NCI-H510A treated with DMSO at 0.1 percent for 48 hours (cell line): ENCODE measurements at places on chromosomes 13 and 19.
A peak's percentile ranks its signal among the peaks of the same experiment; 100 is the strongest.

DNA sequence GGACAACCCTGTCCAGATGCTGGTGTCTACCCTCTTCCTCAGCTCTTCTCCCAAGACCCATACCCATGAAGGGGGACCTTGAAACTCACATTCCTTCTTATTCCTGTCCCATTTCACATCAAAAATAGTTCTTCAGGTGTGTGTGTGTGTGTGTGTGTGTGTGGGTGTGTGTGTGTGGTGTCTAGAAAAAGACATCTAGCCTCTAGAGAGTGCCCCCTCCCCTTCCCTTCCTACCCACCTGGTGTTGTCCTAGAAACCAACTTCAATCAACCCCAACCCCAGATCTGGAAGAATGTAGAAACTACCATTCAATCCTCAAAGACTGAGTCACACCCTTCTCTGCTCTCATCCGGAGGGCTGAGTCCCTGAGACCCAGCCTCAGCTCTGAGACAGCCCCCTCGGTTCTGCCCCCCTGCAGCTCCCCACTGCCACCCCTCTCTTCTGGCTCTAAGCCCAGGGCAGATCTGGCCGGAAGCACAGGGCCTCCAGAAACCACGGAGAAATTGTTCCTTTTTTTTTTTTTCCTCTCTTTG lies 3.5 kb downstream of the KCNN4 start:
- no peak for DNase-seq

GRCh38 chr13:33207615-33207961 lies 78.0 kb downstream of the STARD13 start:
- no peak for DNase-seq

DNA sequence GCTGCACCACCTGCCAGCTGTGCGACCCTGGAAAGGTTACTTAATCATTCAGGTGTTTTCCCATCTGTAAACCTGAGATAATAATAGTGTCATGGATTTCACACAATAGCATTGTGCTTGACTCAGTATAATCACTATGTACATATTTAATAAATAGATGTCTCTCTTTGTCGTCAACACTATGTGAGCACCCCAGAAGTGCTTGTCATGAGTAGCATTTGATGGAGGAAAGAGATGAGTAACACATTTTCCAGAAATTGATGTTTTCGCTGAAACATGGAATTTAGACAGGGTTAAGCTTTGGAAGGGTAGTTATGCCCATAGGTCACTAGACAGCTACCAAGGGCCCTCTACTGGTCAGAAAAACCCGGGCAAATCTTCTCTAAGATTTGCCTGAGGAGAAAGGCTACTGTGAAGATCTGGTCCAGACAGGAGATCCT lies 9.5 kb upstream of the MBNL2 start:
- peak; percentile 17 for DNase-seq

DNA sequence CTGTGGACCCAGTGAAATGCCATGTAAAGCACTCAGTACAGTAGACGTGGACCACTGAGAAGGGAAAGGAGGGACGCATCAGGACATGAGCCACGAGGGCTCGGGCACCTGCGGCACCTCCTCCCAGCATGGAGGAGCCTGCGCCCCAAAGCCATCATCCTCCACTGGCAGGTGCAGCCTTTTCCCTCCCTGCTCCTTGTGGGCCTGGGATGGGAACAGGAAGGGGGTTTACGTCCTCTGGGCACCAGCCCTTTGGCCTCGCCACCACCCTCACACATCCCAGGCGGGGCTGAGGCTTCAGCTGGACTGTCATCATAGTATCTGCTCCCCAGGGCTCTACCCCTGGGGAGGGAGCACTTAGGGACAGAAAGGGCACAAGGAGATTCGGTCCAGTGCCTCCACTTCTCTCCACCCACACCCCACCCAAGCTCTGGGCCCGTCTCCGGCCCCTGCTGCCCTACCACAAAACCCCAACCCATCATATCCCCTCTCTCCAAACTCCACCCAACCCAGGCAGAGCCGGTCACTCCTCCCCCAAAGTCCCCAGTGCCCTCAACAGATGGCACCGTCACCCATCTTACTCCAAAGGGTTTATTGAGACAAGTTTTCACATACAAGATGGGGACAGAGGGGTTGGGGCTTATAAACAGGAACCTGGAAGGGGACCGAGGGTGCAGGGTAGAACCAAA lies 2.2 kb upstream of the PRKD2 start:
- no peak for DNase-seq

DNA sequence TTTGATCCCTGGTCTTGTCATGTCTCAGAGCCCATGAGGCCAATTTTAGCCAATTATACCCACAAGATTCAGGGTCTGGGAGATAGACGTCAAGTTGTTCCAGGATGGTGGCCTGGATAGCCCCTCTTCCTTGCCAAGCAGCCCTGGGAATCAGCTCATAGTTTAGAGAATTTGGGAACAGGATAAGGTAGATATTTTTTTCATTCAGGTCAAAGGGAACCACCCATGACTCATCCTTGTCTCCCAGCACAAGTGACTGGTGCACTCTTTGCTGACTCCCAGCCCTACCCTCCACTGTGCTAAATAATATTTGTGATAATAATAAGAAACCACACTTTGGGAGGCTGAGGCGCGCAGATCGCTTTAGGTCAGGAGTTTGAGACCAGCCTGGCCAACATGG lies 17.1 kb upstream of the S1PR4 start:
- no peak for DNase-seq

GRCh38 chr19:17095141-17095919 lies 19.8 kb downstream of the MYO9B start:
- no peak for DNase-seq

DNA sequence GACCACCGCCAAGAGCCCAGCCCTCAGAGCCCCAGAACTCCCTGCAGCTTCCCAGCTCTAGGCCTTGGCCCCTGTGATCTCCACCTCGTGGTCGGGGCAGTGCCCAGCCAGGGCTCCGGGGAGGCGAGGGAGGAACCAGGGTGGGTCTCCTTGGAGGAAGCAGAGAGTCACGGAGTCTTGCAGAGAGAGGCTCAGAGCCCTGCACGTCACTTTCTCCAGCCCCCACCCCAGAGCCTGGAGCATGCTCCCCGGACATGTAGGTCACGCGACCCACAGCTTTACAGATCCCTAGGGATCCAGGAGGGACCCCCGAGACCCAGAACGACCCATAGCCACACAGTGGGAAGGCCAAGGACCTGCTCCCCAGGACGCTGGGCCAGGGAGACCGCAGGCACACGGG lies 11.9 kb downstream of the GADD45B start:
- DNase-seq = no peak

DNA sequence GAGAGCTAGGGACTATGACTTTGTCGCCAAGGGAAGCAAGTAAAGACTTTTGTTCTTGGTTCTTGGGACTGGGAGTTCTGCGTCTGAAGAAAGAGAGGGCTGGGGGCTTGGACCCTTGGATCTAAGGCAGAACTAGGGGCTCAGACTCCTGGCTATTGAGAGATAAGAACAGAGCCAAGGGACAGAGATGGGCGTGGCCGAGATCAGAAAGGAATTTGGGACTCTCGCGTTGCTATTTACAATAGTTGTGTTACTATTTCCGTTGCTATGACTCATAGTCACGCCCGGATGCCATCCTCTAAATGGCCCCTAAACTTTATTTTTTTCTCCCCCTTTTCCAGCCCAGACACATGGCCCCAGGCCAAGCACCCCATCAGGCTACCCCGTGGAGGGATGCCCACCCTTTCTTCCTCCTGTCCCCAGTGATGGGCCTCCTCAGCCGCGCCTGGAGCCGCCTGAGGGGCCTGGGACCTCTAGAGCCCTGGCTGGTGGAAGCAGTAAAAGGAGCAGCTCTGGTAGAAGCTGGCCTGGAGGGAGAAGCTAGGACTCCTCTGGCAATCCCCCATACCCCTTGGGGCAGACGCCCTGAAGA lies 759 bp downstream of the PPP1R15A start:
- peak; percentile 83 for DNase-seq

DNA sequence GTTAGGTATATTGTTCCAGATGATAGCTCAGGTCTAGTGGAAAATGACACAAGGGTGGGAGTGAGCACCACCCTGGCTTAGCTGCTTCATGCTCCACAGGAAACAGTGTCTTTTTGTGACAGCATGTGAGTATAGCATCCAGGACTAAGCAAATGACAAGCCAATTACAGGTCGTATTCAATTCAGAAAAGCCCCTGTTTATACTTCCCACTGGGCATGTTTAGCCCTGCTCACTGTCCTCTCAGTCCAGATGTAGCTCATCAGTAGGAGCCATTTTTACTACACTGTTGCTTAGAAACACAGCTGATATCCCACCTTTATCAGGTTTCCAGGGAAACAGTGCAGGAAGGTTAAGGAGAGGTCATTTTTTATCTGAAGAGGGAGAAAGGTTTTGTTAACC lies 8.0 kb downstream of the ABHD13 start:
- DNase-seq = no peak

- DNase-seq = no peak
Measured at GRCh38 chr13:48580185-48580803, 47.4 kb upstream of the RCBTB2 start.

DNA sequence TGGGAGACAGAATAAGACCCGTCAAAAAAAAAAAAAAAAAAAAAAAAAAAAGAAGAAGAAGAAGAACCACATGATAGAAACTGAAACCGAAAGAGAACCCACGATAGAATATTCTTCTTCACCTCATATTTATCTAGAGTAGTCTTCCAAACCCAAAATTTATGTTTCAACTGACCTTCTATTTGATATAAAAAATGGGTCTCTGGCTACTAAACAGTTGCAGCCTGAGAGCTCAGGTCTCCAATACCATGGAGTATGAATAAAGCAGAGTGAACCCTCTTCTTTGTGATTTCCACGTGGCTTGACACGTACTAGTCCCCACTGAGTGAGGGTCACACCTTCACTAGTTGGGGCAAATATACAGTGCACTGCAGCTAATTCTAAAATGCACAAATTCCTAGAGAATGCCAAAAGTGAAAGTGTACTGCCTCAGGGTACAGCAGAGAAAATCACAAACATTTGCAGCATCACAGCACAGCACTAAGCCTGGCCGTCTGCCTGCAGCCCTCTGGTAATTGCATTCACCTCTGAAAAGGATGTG lies 30.8 kb upstream of the RFC3 start:
- no peak for DNase-seq

GRCh38 chr19:5480427-5480836 lies 25.2 kb downstream of the ZNRF4 start:
- DNase-seq = no peak

- no peak for DNase-seq
Measured at GRCh38 chr13:45103449-45103848, 16.9 kb upstream of the GTF2F2 start.

DNA sequence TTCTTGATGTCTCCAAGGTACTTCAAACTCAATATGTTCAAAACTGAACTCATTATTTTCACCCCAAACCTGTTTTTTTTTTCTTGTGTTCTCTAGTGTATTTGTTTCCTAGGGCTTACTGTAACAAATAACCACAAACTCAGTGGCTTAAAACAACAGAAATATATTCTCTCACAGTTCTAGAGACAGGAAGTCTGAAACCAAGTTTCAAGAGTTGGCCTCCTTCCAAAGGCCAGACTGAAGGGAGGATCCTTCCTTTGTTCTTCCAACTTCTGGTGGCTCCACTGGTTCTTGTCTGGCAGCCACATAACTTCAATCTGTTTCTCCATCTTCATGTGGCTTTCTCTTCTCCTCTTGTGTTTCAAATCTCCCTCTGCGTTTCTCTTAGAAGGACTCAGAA lies 62.0 kb upstream of the PDCD5 start:
- DNase-seq = no peak

DNA sequence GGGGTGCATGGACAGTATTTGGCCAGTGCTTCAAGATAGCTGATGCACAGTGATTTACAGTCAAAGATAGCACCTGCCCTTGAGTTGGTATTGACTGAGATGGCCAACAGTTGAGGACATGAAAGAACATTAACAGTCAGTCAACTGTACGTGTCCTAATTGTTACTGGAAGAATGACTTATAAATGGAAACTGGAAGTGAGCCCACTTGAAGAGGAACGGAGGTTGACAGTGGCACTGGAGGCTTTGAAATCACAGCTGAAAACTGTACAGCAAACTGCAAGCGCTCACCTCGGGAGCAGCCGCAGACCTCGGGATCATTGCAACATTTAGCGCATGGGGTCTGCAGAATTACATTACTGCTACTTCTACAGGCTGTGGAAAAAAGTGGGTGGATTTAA lies 77.1 kb downstream of the GGACT start:
- DNase-seq = no peak

- DNase-seq = no peak
Measured at GRCh38 chr13:49935171-49936074, 717 bp downstream of the SPRYD7 start.

DNA sequence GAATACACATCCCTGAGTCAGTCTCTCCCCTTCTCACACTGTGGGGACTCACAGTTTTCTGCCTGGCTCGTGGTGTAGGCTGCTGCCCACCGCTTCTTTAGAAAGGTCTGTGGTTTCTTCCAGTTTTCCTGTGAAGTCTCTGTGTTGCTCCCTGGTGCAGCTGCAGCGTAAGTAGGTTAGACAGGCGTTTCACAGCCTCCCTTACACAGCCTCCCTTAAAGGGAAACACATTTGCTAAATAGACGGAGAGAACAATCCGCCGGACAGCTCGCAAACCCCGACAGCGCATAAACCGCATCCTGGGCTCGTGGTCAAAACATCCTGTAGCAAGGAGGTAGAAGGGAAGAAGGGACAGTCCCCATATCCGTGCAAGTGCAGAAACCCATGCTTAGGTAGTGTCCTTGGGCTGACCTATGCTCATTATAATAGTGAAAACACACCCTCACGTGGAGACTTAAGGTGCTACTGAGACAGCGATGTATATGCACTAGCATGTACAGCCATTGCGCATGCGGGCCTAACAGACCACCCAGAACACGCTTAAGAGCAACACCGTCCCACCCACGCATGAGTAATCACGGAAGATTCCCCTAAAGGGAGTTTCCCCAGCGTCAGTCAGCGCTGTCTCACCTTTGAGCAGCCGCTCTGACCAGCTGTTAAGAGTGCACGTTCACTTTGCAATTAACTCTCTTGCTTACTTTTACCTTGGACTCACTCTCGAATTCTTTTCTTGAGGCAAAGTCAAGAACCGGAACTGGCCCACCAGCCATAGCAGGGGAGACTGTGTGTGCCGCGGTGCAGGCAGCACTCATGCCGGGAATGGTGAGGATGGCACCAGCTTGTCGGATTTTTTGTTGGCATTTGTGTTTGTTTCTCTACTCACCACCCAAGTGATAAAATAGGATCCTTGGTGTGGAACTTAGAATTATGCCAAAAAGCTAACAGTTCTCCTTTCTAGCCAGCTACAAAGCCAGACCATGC lies 16.6 kb downstream of the SIGLEC8 start:
- DNase-seq = no peak

- peak; percentile 21 for DNase-seq
Measured at GRCh38 chr13:27830010-27830409, 37.7 kb downstream of the GSX1 start.

GRCh38 chr19:46728208-46728607 lies 11.3 kb upstream of the PRKD2 start:
- DNase-seq = no peak

GRCh38 chr19:36182612-36183244 lies 30.5 kb upstream of the COX7A1 start:
- no peak for DNase-seq

GRCh38 chr13:108227651-108228272 lies 9.6 kb downstream of the ABHD13 start:
- DNase-seq = peak; percentile 18

GRCh38 chr13:51971520-51972426 lies 39.5 kb downstream of the ATP7B start:
- DNase-seq = peak; percentile 28
